ENCODE measurements at places on chromosomes 1 and 21.

GRCh38 chr1:37631036-37631435, 3.7 kb downstream of the RSPO1 start:
- no peak for DNase-seq

DNA sequence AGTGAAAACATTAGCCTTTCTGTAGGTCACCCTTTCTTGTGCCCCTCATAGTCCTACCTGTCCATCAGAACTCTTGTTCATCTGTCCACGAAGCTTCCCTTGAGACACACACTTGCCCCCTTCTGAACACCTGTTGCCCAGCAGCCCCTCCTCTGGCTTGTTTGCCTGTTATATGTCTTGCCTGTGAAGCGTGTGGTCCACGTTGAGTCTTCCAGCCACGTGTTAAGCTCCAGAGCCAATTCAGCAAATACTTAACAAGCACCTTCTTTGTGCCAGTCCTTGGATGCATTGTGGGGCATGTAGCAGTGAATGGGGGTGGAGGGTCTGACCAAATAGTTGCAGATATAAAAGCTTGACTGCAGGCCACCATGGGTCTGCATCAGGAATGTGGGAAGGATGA, 66.6 kb downstream of the MAN1C1 start:
- DNase-seq = no peak

DNA sequence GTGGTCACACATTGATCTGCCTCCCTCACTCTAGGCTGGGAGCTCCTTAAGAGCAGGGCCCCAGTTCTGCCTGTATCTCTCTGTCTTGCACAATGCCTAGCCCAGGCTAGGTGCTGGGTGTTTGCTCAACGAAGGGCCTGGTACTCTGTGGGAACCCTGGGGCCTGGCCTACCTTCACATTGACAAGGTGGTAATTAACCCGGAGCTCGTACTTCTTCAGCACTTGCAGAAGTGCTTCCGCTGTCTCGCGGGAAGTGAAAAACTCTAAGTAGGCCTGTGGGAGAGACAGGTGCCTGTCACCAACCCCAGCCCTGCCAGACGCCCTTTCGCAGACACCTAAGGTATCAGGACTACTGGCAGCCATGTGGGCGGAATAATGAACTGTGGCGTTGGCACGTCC, 13.7 kb downstream of the MTHFR start:
- no peak for DNase-seq

GRCh38 chr1:25653558-25653957, 37.0 kb downstream of the MAN1C1 start:
- no peak for DNase-seq

Measured in SK-N-DZ (cell line).